WERI-Rb-1 (cell line): ENCODE measurements at places on chromosomes 3 and 15.

- DNase-seq, result no peak
These were observed 551.8 kb upstream of the CBLB start for GRCh38 chr3:106420628-106421027.

- DNase-seq, result no peak
These were observed 44.0 kb upstream of the ALCAM start for GRCh38 chr3:105322570-105323273.

DNA sequence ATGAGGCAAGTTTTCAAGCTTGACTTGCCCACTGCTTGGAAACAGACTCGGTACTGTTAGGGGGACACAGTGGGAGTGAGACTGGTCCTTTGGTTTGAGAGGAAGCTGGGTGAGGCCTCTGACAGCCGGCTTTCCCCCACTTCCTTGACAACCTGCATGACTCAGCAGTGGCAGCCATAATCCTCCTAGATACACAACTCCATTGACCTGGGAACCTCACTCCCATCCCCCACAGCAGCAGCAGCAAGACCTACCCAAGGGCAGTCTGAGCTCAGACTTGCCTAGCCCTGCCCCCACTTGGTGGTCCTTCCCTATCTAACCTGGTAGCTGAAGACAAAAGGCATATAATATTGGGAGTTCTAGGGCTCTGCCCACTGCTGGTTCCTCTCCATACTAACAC, 1043.5 kb upstream of the ALCAM start:
- DNase-seq, result peak; percentile 17

GRCh38 chr3:23494967-23495366, 291.8 kb downstream of the UBE2E2 start:
- DNase-seq, result no peak

- DNase-seq, result no peak
These were observed 178.9 kb downstream of the SV2B start for GRCh38 chr15:91278951-91279350.

DNA sequence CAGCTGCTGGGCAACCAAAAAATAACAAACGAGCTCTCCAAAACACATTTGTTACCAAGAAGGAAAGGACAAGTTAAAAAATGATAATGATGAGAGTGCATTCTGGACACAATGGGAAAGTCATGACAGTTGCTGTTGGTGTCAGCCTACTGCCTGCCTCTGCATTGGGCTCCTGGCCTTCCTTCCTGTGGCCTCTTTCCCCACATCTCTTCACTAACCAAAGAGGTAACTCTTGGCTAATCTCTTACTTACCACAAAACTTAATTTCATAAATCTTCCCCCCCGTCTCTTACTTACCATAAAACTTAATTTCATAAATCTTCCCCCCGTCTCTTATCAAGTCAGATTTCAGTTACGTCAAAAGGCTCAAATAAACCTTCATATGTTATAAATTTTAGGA, 58.6 kb downstream of the AGTR1 start:
- DNase-seq, result no peak

DNA sequence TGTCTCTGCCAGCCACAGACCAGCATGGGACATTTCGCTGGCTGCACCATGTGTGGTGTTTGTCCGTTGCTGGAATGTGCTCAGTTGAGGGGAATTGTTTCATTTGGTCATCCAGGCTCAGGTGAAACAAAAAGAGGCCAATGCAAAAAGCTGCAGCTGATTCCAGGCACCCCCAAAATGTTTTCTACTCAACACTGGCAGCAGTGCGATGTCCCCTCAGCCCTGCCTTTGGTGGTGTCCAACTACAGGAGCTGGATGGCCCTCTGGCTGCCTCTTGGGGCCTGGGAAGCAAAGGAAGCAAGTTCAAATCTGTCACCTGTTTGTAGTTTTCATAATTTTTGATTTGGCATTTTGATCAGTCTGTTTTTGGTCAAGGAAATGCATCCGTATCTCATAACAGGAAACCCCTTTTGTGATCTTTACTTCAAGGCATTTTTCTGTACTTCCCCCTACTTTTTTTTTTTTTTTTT, 141.8 kb downstream of the EEFSEC start:
- DNase-seq, result no peak

DNA sequence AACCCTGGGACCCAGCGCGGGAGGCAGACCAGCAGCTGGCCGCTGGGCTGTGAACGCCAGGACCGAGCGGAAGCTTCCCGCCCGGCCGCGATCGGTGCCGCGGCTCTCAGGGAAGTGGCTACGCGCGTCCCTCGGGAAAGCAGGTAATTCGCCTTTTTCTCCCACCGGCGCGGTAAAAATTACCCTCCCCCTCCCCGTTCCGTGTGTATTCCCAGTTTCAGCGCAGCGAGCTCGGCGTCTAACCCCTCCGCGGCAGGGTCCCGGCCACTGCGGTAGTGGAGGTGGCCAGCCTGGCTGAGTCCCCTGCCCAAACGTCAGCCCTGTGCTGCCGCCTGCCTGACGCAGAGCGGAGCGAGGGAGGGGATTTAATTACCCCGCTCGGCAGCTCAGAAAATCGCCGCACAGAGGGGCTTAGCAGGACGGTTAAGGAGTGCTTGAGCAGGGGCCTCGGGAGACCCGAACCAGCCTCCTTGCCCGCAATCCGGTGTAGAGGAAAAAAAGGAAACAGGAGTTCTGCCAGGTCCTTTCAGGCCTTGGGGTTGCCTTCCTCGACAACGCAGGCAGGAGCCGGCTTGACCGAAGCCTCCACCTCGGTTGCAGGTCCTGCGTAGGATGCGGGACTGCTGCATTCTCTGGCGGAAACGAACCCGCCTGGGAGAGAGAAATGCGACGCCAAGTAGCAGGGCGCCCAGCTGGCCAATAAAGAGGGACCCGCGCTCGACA, 2.9 kb downstream of the GATA2 start:
- DNase-seq, result peak; percentile 59

DNA sequence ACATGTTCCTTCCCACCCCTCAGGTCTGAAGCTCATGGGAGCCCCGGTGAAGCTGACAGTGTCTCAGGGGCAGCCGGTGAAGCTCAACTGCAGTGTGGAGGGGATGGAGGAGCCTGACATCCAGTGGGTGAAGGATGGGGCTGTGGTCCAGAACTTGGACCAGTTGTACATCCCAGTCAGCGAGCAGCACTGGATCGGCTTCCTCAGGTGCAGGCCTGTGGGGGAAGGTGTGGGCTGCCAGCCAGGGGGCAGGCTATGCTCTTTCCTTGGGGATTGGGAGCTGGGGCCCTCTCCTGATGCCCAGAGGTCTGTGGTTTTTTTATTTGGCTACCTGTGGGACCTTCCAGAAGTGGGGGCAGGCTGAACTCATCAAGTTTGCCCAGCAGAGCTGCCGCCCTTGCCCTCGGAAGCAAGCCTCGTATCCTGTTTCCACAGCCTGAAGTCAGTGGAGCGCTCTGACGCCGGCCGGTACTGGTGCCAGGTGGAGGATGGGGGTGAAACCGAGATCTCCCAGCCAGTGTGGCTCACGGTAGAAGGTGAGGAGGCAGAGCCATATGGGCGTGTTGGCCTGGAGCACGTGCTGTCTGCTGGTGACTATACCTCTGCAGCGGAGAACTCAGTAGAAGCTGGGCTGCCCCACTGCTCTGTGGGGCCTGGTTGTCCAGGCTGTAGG, 2.2 kb downstream of the TYRO3 start:
- no peak for DNase-seq

DNA sequence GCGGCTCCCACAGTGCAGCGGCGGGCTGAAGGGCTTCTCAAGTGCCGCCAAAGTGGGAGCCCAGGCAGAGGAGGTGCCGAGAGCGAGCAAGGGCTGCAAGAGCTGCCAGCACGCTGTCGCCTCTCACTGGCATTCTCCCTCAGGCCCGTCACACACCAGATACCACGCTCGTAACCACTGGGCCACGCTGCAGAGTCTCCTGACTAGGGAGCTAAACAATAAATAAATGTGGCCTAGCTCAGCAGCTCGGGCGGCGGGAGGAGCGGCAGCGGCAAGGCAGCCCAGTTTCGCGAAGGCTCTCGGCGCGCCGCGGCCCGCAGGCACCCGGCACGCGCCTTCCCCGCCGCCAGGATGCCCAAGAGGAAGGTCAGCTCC, 55.9 kb upstream of the FAM174B start:
- no peak for DNase-seq

GRCh38 chr3:193295985-193296384, 55.0 kb downstream of the PLAAT1 start:
- no peak for DNase-seq

GRCh38 chr3:12875857-12876836, 34.8 kb upstream of the RPL32 start:
- no peak for DNase-seq

GRCh38 chr15:79680720-79681119, 216.1 kb downstream of the MTHFS start:
- DNase-seq, result no peak

GRCh38 chr3:108818404-108818803, 4.2 kb upstream of the TRAT1 start:
- peak; percentile 77 for DNase-seq

- no peak for DNase-seq
These were observed 2.7 kb downstream of the MSL2 start for GRCh38 chr3:136193278-136194054.

DNA sequence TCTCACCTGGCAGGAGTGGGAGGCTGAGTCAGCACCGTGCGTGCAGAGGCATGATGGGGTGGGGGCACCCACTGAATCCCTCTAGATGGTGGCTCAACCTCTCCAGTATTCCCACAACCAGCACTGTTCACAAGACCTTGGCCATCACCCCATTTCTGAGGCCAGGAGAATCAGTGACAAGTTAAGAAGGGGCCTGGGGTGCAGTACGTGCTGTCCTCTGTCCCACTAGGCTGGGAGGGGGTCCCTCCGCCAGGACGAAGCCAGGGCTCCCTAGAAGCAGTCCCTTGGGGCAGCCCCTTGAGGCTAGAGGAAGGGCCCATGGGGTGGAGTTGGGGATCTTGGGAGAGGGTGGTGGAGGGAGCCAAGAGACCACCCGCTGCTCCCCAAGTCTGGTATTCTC, 4.8 kb downstream of the MYL3 start:
- peak; percentile 1 for DNase-seq

DNA sequence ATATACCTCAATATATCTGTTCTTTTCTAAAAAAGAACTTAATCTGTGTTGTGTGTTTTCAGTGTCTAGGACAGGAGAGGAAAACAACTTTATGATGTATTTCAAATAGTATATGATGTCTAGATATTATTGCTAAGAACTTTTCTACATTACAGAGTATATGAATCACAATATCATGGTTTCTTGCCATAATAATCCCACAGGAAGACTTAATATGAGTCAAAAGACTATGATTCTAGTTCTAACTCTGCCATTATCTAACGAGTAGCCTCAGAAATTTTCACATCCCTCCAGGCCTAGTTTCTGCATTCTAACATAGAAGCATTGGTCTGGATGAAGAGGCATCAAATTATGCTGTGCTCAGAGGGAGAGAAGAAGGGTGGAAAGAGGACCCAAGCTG, 107.7 kb upstream of the SPRED1 start:
- no peak for DNase-seq

GRCh38 chr15:48500595-48500994, 144.9 kb downstream of the FBN1 start:
- no peak for DNase-seq

- no peak for DNase-seq
These were observed 10.9 kb downstream of the SMAD3 start for GRCh38 chr15:67076147-67076843.

GRCh38 chr3:19598870-19599269, 335.1 kb downstream of the EFHB start:
- DNase-seq, result no peak

- DNase-seq, result no peak
These were observed 275.3 kb upstream of the GOLGA6L4 start for GRCh38 chr15:83960192-83960829.

DNA sequence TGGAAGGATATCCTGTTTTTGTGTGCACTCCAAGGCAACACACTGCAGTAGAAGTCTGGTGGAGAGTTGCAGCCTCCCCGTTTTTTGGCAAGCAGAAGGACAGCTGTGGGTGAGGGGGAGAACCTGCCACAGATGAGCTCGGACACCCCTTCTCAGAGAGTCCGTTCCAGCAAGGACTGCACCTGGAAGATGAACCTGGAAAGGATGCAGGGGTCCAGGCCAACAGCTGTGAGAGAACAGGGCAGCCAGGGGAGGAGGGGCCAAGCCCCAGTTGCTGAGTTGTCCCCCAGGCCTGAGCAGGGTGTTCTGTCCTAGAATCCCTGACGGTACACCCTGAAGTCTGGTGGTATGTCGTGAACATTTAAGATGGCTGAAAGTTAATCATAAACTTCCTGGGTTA, 30.2 kb downstream of the ZXDC start:
- no peak for DNase-seq

GRCh38 chr15:57138349-57138788, 219.9 kb downstream of the TCF12 start:
- peak; percentile 72 for DNase-seq

- DNase-seq, result no peak
These were observed 119.6 kb downstream of the ARNT2 start for GRCh38 chr15:80523746-80524145.

DNA sequence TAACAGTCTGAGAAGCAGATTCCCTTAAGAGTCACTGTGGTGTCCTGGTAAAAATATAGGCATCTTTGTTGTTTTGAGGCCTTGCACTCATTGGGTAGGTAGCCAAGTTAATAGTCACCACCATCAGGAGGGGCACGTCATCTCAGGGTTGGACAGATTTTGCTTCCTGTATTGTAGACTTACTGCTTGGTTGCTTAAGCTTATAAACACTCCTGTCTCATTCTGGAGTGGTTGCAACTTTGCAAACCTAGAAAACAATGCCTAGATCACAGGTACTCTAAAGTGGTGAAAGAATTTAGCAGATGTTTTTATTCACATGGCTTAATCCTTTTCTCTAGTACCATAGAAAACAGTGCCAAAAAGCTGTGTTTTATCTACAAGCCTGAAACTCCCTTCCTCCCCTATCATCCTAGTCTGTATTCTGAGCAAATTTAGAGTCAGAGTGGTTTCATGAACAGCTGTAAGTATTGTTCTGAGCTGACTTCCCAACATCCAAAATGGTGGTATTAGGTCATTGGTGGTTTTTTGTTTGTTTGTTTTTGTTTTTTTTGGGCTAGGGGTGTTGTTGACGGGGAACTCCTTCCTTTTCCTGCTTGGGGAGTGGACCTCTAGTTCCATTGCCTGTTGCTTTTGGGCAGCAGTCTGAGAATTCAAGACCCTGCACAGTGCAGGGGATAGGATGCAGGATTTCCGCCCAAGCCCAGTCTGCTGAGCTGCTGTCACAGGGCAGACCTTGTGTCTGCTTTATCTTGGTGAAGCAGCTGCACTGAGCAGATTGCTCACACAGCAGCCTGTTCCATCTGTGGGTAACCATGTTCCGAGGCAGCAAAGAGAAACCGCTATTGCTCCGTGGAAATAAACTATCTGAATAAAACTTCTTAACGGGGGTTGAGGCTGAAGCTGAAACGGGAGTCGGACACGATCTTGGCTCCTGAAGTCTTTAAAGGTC, 202.0 kb downstream of the AKAP13 start:
- DNase-seq, result peak; percentile 46

DNA sequence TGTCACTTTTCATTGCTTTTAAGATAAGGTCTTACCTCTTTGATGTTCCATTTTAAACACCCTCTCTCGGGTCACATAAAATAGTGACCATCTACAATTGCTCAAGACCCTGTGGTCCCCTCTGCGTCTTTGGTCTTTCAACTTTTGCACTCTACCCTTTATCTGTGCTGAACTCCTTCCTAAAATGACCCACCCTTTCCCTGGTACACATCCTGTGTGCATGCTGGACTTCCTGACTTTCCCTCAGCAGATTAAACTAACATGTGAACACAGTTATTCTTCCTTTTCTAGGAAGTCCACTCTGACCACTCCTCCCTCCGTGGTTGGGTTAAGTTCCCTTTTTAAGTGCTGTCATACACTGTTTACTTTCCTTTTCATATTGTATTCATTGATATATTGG, 414.2 kb downstream of the GABRB3 start:
- DNase-seq, result no peak
